ENCODE measurements at places on chromosomes 4 and X. TPM values are rescaled to one million over a fixed set of nuclear protein-coding genes. Genes with fewer than 3 reads are reported as not detected.

- no peaks in the 10 kb centered on the region for H3K4me1 ChIP-seq
- no peaks in the 10 kb centered on the region for H3K36me3 ChIP-seq
- H3K27me3 ChIP-seq: peaks cover 27% of the 10 kb centered on the region
- no peak overlapping the region for H3K27ac ChIP-seq
- peak; percentile 65 for DNase-seq
Observed at GRCh38 chr4:3880615-3881120, 114.5 kb downstream of the ADRA2C start.

GRCh38 chr4:182449186-182449929 lies 206.2 kb downstream of the TENM3 start:
- no peaks in the 10 kb centered on the region for H3K36me3 ChIP-seq
- H3K27ac ChIP-seq: peak overlapping the region; percentile 51
- H3K27me3 ChIP-seq: peaks cover 26% of the 10 kb centered on the region
- no peak for DNase-seq
- H3K4me1 ChIP-seq: peaks cover 7% of the 10 kb centered on the region

DNA sequence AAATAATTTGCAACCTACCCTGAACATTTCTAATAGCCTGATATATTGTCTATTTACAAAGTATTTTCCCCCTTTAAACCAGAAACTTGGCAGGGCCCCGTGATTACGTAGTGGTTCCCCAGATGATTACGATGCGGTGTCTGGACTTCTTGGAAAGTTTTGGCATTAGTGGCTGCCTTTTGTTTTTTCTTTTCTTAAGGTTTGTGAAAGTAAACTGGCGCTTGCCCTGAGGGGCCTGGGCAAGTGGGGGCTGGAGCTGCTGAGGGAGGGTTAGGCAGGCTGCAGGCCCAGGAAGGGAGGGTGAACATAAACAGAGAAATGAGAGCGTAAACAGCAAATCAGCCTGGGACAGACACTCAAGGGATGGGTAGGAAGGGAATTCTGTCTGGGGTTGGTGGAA lies 123.6 kb upstream of the MSX1 start:
- H3K4me1 ChIP-seq: no peaks in the 10 kb centered on the region
- H3K36me3 ChIP-seq: no peaks in the 10 kb centered on the region
- DNase-seq: no peak

- H3K4me1 ChIP-seq: no peaks in the 10 kb centered on the region
- no peak overlapping the region for H3K27ac ChIP-seq
- no peak overlapping the region for H3K4me3 ChIP-seq
- no peak for DNase-seq
- no peaks in the 10 kb centered on the region for H3K27me3 ChIP-seq
Observed at GRCh38 chr4:137668885-137669545, 136.7 kb upstream of the PCDH18 start.

- H3K27me3 ChIP-seq: peaks cover 16% of the 10 kb centered on the region
- peaks cover 6% of the 10 kb centered on the region for H3K4me1 ChIP-seq
Observed at GRCh38 chr4:74370912-74371311, 6.0 kb downstream of the EREG start.

- no peak for DNase-seq
- no peaks in the 10 kb centered on the region for H3K27me3 ChIP-seq
- H3K27ac ChIP-seq: no peak overlapping the region
- no peaks in the 10 kb centered on the region for H3K36me3 ChIP-seq
- no peak overlapping the region for H3K4me3 ChIP-seq
Observed at GRCh38 chrX:39492497-39493162, 605.1 kb downstream of the BCOR start.

DNA sequence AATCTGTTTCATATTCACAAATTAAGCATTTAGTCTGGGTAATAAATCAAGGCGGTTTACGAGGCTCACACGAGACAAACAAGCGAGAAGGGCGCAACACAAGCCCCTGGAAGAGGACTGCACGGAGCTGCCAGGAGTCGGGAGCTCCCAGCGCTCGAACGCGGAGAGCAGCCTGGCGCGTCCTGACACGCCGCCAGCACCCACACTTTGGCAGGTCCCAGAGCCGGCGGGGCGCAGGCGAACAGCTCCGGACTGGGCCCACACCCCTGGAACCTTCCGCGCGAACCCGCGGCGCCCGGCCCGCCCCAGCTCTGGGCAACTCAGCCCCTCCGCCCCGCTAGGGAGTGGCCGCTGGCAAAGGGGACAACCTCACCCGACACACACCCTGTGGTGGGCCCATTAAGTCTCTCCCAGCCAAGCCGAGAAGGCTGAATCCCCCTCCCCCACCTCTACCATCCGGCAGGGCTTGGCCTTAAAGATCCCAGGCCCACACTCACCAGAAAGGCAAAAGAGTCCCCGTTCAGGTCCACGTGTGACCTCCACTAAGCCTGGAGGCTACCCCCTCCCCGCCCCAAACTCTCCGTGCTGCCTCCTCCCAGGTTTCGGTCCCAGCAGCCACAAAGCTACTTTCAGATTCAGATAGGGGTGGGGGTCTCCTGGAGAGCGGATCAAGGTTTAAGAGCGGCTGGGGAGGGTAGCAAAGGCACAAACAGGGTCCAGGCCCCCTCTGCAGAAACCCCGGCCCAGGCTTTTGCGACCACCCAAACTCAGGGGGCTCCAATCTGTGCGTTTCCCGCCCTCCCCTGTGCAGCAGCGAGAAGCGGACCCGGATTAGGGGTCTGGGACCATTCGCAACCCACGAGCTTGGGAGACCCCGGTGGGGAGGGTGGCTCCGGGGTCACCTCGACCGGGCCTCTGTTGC lies 47.5 kb upstream of the BCOR start:
- H3K4me1 ChIP-seq: peaks cover 40% of the 10 kb centered on the region
- H3K27ac ChIP-seq: no peak overlapping the region
- peak overlapping the region; percentile 44 for H3K4me3 ChIP-seq
- H3K36me3 ChIP-seq: no peaks in the 10 kb centered on the region

Gene PCYT1B
- total RNA-seq: 41.1 TPM

- H3K4me3 ChIP-seq: no peak overlapping the region
- H3K4me1 ChIP-seq: no peaks in the 10 kb centered on the region
- DNase-seq: peak; percentile 86
- no peak overlapping the region for H3K27ac ChIP-seq
- no peaks in the 10 kb centered on the region for H3K27me3 ChIP-seq
Observed at GRCh38 chrX:3548765-3549391, 164.6 kb downstream of the PRKX start.

Gene MGAT4D
- total RNA-seq: not detected

- H3K4me3 ChIP-seq: no peak overlapping the region
- no peaks in the 10 kb centered on the region for H3K27me3 ChIP-seq
- H3K36me3 ChIP-seq: no peaks in the 10 kb centered on the region
- no peaks in the 10 kb centered on the region for H3K4me1 ChIP-seq
- H3K27ac ChIP-seq: no peak overlapping the region
Observed at GRCh38 chrX:15404401-15405096, 20.3 kb upstream of the VEGFD start.

DNA sequence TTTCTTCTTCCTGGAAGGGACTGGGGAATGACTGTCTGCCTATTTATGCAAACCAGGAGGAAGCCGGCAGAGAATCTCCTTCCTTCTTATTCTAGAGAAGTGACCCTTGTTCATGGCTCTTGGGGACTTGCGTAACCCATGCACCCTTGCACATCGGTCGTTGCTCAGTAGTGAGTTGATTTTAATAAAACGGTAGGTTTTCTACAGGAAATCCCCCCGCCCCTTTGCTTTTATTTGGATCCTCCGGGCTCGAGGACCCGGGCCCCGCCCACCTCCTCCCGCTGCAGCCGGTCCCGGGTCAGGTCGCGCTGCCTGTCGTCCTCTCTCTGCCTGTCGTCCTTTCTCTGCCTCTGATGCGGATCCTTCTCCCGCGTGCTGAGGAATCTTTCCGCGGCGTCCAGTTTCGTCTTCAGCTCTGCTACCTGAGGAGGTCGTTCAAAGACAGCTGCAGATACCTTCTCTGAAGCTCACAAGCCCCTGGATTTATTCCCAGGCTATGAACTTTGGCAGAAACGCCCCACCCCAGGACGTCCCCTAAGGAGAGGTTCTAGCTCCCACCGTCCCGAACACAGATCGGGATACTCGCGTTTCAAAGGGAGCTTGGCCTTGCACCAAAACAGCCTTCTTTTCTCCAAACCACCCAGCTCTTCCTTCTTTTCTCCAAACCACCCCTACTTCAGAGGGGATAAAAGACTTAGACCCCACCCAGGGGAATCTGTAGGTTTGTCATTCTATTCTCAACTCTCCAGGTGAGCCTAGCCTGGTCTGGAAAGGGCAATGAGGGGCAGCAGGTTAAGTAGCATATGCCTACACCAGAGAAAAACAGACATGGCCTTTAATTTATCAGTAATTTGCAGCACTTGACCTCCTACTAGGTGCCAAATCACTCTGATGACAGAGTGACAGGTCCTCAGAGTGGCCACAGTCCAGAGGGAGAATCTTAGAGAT lies 7.0 kb downstream of the TNIP3 start:
- DNase-seq: peak; percentile 63
- no peak overlapping the region for H3K27ac ChIP-seq
- H3K36me3 ChIP-seq: no peaks in the 10 kb centered on the region
- peaks cover 21% of the 10 kb centered on the region for H3K27me3 ChIP-seq
- H3K4me3 ChIP-seq: peak overlapping the region; percentile 70

GRCh38 chrX:152177497-152178269 lies 39.3 kb upstream of the MAGEA10 start:
- H3K4me3 ChIP-seq: no peak overlapping the region
- no peaks in the 10 kb centered on the region for H3K27me3 ChIP-seq
- H3K27ac ChIP-seq: no peak overlapping the region
- no peak for DNase-seq
- H3K36me3 ChIP-seq: no peaks in the 10 kb centered on the region
- no peaks in the 10 kb centered on the region for H3K4me1 ChIP-seq

DNA sequence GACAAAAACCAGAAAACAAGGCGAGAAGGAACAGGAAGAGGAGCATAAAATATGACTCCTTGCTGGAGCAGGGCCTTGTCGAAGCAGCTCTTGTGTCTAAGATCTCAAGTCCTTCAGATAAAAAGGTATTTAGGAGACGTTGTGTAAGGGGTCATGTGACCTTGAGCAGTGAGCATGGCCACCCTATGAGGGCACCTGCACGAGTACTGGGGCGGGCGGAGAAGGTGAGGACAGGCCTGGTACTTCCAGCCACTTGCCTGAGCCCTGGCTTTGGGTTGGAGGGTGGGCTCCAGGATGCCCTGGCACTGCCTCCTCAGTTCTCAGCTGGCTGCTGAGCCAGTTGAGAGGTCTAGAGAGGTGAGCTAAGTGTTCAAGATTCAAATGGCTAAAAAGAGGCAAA lies 29.9 kb downstream of the NSD2 start:
- peaks cover 18% of the 10 kb centered on the region for H3K36me3 ChIP-seq
- H3K4me1 ChIP-seq: peaks cover 24% of the 10 kb centered on the region
- H3K27ac ChIP-seq: peak overlapping the region; percentile 61
- no peaks in the 10 kb centered on the region for H3K27me3 ChIP-seq
- DNase-seq: no peak

- DNase-seq: no peak
- no peak overlapping the region for H3K27ac ChIP-seq
- H3K4me3 ChIP-seq: no peak overlapping the region
- peaks cover 18% of the 10 kb centered on the region for H3K4me1 ChIP-seq
- no peaks in the 10 kb centered on the region for H3K27me3 ChIP-seq
Observed at GRCh38 chr4:18012807-18013462, 8.6 kb downstream of the LCORL start.

Gene TMEM150C
- 5.6 TPM for total RNA-seq

Gene MAPK10
- 13.4 TPM for total RNA-seq

Gene GABRG1
- not detected for total RNA-seq

DNA sequence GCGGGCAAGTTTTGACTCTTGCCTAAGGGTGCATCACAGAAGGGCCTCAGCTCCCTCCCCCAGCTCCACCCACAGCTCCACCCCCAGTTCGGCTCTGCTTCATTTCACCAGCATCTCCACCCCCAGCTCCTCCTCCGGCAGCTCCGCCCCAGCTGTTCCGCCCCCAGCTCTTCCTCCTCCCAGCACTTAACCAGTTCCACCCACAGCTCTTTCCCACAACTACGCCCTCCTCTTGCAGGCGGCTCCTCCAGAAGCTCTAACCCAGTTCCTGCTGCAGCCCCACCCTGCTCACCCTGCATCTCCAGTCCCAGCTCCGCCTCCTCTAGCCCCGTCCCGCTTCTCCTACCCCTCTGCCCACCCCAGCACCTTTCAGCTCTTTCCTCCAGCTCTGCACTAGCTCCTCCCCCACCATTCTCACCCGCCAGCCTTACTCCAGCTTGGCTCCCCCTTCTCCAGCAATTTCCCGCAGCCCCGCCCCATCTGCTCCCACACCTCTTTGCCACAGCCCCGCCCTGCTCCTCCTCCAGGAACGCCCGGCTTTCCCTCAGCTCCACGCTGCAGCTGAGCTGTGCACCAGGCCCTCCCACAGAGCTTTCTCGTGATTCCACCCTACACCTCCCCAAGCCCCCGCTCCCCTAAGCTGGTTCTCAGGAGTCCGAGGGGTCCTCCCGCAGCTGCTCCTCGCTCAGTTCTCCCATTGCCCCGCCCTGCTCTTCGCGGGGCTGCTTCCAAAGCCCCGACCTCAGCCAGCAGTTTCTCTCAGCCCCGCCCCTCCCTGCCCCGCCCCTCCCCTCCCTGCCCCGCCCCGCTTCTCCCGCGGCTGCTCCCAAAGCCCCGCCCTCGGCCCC lies 1.3 kb upstream of the EOLA1 start:
- H3K27ac ChIP-seq: peak overlapping the region; percentile 78
- H3K4me3 ChIP-seq: peak overlapping the region; percentile 41
- no peaks in the 10 kb centered on the region for H3K36me3 ChIP-seq
- H3K4me1 ChIP-seq: no peaks in the 10 kb centered on the region

Gene NPY1R
- total RNA-seq: 13.1 TPM

DNA sequence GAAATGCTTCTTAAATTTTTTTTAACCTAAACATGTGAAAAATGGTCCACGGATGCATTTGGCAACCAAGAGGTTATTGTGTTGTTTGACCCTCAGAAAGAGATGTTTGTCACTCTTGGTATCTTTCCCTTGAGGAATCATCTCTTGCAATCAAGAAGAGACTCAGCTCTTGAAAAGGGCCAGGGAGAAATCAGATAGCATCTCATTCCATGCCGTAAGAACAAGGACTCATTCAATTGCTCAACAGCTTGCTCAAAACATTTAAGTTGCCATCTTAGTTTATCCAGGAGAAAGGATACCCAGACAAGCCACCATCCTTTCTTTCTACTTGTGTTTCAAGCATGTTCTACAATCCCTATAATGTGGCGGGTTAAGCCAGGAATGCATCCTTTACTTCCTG lies 209.5 kb upstream of the LNX1 start:
- H3K4me3 ChIP-seq: no peak overlapping the region
- H3K36me3 ChIP-seq: no peaks in the 10 kb centered on the region
- DNase-seq: no peak
- no peaks in the 10 kb centered on the region for H3K4me1 ChIP-seq
- H3K27ac ChIP-seq: no peak overlapping the region

Gene PIGA
- 12.3 TPM for total RNA-seq

GRCh38 chr4:182765987-182766856 lies 151.0 kb downstream of the DCTD start:
- H3K36me3 ChIP-seq: no peaks in the 10 kb centered on the region
- no peak overlapping the region for H3K27ac ChIP-seq
- no peaks in the 10 kb centered on the region for H3K27me3 ChIP-seq
- DNase-seq: no peak
- H3K4me3 ChIP-seq: no peak overlapping the region

DNA sequence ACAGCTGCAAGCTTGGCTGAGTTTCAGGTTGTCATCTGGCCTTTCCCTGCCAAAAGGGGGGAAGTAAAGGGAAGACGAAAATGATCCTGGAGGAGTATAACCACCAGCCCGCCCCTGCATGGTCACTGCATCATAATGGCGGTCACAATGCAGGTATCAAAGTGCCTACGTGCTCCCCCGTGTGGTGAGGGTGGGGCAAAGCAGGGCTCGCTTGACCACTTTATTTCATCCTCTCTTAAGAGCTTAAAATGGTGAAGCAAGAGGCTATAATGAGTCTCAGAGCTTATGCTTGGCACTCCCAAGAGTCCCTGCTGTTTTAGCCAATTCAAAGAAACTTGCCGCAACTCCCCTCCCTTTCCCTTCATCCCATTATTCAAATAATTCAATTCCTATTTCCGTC lies 105.6 kb downstream of the APOOL start:
- H3K4me3 ChIP-seq: no peak overlapping the region
- H3K36me3 ChIP-seq: no peaks in the 10 kb centered on the region
- no peaks in the 10 kb centered on the region for H3K27me3 ChIP-seq
- H3K4me1 ChIP-seq: no peaks in the 10 kb centered on the region

Data from cardiac muscle cell (in vitro differentiated cells and primary cell).